Progenitor cell of endocrine pancreas (in vitro differentiated cells): ENCODE measurements at places on chromosomes 11 and 22.

GRCh38 chr11:14073849-14074476, 111.4 kb downstream of the SPON1 start:
- no peak for DNase-seq

GRCh38 chr11:109957000-109957399, 136.2 kb upstream of the ZC3H12C start:
- DNase-seq: no peak

DNA sequence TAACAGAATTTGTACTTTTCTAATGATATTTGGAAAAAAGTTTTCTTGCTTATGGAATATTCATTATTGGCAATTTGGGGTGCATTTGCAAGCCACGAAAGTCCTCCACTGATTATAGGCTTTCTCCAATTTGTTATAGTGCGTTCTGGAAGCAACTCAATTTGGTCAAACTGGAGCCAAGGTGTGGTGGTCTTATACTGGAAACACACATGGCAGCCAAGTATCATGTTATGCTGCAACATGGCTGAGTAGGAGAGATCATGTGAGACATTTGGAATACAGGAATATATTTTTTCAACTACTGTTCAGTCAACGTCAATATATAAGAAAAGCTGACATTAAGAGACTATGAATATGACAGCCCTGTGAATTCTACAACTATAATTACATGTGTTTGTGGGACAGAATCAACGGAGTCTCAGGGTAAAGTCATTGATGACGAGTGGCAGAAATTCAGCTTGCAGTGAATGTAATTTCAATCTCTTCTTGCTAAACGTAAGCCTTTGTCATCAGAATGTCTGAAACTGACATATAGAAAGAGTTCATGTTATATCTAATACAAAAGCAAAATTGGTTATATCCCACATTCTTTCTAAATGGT, 83.8 kb upstream of the FIBIN start:
- DNase-seq: no peak

GRCh38 chr22:46229701-46230100, 20.4 kb downstream of the CDPF1 start:
- no peak for DNase-seq

- DNase-seq: no peak
Observed at GRCh38 chr11:128592454-128592853, 5.1 kb upstream of the ETS1 start.
